ENCODE measurements at places on chromosomes 7 and 10.

GRCh38 chr7:1197997-1198625, 34.6 kb upstream of the UNCX start:
- DNase-seq = no peak

DNA sequence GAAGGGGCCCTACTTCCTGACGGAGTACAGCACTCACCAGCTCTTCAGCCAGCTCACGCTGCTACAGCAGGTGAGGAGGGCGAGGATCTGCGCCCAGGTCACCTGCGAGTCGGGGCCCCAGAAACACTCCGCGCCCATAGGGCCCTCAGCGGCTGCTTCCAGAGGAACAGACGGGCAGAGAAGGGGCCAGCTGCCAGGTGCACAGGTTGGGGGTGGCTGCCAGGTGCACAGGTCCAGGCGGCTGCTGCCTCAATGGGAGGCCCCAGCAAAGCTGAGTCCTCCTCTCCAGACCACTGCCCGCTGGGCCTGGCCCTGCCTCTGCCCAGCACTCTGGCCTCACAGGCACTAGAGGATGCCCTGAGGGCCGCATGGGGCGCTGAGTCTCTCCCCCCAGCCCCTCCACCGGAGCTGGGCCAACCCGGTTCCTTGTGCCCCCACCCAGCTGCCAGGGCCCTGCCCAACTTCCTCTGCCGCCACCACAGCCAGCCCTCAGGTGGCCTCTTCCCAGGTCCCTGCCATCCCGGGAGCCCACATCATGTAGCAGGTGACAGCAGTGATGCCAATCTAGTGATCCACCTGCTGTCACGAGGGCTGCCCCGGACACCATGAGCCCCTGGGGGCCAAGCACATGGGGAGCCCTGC, 17.0 kb upstream of the UTF1 start:
- no peak for DNase-seq

GRCh38 chr10:97321032-97321803, 2.1 kb downstream of the FRAT1 start:
- no peak for DNase-seq

- DNase-seq = no peak
Observed at GRCh38 chr10:116849248-116850057, at the start of gene ENO4. Gene ENO4 (plus strand): TSS chr10:116849499. CDS start chr10:116849567, 68 bp downstream.

DNA sequence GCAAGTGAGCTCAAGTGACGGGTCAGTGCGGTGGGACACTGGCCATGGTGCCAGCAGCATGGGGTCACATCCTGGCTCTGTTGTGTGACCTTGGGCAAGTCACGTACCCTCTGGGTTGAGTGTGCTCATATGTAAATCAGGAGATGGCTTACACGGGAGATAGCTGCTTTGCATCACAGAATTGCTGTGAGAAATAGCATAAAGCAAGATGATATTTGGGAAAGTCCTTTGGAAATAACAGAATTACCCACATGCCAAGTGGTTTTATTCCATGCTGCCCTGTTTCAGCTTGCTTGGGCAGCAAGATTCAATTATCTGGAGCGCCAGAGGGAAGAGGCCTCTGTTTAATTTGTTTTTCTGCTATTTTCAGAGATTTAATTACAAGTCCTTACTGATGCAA, 48.9 kb downstream of the LYZL2 start:
- DNase-seq = no peak

DNA sequence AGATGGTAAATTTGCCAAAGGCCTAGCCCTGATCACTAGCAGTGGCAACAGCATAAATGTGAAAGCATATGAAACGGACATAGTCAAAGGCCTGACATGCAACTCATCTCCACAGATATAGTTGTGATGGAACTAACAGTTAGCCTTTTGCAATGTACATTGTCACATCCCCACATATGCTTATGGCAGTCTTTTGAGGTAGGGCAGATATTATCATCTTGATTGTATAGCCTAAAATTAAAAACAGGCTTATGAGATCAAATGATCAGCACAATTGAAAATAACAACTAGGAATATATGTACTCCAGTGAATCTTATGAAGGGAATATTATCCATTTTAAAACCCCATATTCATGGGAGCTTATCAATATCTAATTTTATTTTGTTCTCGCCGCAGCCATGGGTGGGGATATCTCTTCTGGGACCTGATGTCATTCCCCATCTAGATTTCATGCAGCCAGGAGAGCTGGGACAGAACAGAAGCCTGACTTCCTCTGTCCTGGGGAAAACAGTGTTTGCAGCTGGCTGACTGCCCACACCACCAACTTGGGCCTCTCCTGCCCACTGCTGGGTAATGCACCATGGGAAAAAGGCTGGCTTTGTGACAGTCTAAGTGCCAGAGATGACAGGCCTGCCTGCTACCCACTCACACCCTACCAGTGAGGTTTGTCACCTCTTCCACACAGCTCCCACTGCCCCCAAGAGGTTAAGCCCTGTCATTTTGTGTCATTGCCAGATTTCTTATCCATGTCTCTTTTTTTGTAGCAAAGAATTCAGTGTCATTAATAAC, 180.2 kb upstream of the FZD1 start:
- DNase-seq = no peak

GRCh38 chr7:111911166-111911961, 294.8 kb downstream of the DOCK4 start:
- no peak for DNase-seq

DNA sequence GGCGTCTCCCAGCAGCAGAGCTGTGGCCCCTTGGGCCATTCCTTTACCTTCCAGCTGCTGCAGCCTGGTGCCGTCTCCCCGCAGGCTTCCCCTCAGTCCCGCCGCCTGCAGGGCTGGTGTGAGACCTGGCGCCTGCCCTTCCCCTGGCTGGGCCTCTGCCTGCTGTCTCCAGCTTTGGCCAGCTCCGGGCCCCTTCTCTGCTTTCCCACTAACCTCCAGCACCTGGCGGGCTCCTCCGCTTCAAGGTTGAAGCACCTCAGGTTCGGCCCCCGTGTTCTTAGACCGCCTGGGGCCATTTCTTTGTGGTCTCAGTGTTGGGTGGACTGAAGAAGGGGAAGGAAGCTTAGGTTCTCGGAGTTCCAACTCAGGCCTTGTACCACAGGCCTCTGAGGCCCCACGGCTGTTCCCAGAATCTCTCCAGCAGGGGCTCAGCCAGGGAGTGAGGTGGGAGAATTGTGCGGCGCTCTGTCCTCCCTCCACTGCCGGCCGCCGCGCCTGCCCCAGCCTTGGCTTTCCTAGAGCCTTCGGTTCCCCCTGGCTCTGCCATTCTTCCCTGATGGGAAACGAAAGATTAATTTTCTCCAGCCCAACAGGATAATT, 30.3 kb downstream of the GBX1 start:
- no peak for DNase-seq

DNA sequence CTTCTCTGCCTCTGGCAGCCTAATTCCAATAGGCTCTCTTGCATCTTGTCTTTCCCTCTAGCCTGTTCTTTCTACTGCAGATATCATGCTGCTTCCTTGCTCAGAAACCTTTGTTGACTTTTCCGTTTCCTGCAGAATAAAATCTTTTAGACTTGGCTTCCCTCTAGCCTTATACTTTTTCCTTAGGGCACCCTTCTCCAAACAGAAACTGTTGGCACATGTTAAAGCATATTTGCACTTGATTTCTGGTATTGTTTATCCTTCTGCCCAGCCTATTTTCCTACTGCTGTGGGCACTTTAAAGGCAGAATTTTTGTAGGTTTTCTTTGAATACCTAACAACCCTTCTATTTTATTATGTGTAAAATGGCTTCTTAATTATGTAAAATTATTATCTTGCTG, 4.6 kb downstream of the GNAI1 start:
- no peak for DNase-seq

All from activated CD4-positive, alpha-beta T cell treated with anti-CD3 and anti-CD28 coated beads for 24 hours (primary cell).